ENCODE measurements at places on chromosomes 1 and 21.

- DNase-seq = no peak
These were observed 138.9 kb upstream of the SPATA6 start for GRCh38 chr1:48610628-48611542.

DNA sequence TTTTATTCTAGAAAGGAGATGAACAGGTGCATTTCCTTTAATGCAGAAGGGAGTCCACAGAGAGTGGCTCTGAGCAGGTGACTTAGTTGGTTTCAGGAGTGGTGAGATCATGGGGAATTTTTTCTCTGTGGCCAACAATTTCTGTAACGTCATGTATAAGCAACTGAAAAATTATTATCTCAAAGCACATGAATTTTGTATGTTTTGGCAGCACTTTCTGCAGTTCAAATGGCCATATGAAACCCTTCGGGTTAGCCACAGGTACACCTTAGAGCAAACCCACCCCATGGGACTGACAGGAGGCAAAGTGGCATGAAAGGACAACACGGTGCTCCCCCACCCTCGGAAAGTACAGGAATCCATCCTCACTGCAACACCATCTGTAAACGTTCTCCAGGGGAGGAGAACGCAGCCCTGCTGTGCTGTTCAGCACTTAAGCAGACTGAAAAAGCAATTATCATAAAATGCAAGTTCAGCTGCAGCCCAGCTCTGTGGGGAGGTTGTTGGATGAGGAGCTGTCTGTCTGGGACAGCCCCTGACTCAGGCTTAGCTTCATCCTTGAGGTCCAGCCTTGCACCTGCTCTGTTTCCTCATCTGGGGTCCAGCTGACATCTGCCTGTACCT, 55.8 kb upstream of the CLDN14 start:
- DNase-seq = no peak

DNA sequence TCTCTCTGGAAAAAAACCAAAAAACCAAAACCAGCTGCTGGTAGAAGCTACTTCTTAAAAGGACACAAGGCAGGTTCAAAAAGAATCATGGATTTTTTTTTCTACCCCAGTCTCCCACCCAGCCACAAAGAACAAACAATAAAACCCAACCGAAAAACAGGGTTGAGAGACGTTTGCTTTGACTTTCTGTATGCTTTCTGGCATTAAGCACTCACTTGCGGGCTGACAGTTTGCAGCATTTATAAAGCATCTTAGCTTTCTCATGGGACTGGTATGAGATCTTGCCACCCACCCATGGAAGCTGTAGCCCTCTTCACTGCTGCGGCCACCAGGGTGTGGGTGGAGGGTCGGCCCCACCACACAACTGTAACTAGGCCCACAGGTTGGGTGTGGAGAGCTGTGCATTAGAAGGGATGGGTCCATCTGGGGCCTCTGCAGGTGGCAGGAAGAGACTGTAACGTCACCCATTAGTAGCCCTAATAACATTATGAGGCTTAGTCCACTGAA, 165.7 kb downstream of the RHOU start:
- DNase-seq = no peak

GRCh38 chr1:7068552-7068951, 283.3 kb downstream of the CAMTA1 start:
- no peak for DNase-seq

- DNase-seq = no peak
These were observed 180.0 kb downstream of the PLPP3 start for GRCh38 chr1:56399326-56399725.

GRCh38 chr1:201555593-201555945, 16.6 kb downstream of the NAV1 start:
- no peak for DNase-seq

DNA sequence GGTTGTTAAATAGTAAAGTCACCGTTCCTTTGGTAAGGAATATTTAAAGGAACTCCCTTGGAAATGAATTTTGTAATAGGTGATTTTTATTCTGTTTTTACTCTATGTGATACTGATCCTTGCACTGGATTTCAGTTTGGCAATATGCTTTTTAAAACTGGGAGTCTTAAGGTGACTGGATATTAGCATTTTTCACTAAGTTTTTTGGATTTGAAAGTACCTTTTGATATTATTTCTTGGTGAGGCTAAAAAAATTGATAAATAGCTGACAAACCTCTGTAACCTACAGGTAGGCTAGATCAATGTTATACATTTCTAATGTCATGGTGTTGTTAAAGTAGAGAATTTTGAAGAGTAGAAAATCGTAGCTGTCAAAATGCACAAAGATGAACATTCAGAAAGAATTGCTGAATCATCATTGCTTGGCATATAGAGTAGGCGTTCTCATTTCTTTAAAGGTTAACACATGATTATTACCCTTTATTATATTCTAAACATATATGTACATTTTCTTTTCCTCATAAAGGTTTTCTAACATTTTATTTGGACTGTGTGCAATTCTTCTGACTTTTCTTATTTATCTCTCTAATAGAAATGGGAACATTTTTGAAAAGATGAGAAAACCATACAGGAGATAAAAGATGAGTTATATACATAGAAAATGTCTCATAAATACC, 1.5 kb upstream of the DNAJB4 start:
- DNase-seq = peak; percentile 12

GRCh38 chr1:233998891-233999290, 94.4 kb downstream of the SLC35F3 start:
- no peak for DNase-seq

DNA sequence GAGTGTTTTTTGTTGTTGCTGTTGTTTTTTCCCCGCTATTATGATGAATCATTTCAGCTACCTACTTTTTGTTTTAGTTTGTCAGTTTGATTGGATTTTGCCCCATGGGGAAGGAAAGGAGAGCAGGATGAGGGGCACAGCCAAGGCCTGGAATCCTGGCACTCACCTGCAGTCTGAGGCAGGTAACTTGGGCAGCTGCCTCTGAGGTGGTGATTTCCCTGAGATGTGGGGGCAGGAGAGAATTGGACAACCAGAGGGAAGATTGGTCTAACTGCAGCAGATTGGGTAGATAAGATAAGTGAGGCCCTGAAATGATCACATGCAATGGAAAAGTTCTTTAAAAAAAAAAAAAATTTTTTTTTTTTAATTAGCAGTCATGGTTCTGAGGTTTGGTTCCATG, 1.5 kb upstream of the LAX1 start:
- no peak for DNase-seq

- DNase-seq = no peak
These were observed 591.8 kb downstream of the ADGRL2 start for GRCh38 chr1:82392513-82392912.

- no peak for DNase-seq
These were observed 20.2 kb downstream of the ETS2 start for GRCh38 chr21:38825921-38826320.

DNA sequence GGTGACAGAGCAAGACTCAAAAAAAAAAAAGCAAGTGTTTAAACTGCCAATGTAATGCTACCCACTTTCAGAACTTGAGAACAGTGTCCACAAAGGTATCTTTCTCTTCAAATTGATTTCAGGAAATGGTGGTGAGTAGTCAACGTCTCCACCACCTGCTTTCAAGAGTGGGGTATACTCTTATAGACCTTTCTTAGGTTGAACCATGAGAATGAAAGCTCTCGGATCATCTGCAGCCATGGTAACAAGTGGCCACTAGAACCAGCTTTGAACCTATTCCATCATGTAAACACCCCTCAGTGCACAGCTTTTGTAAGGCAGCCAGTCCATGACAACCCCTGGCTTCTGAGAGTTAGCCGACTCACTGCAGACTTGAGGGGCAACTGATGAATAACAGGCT, 107.4 kb downstream of the NTPCR start:
- DNase-seq = no peak

- no peak for DNase-seq
These were observed 98.2 kb downstream of the ATP1A1 start for GRCh38 chr1:116471241-116471640.

DNA sequence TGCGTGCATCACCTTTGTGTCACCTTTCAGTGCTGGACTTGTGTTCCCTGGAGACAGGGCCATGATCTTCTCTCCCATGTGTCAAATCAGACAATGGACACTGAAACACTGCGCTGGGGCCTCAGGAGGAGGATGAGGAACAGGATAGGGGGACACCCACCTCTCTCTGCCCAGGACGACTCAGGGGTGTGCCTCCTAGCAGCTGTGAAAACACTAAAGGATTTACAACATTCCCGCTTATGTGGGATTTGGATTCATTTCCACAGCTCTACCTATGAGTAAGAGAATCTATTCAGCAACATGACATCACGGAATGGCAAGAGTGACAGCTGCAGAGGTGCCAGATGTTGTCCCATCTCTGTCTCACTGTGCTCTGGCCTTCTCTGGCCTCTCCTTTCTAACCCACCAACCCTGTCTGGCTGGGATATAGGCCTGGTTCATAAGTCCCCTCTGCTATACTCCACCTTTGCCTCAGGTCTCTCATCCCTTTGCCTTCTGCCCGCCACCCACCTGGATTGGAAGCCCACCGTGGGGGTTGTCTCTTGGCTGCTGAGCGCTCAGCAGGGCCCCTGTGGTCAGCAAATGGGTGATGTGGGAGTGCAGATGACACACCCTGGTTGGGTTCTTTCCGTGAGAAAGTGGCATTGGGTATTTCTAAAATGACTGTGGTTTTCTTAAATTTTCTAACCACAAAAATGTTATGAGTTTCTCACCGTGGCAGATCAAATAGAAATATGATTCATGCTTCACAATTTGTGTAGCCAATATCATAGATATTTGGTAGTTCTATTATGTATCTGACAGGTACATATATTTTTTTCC, 47.1 kb upstream of the TLR5 start:
- peak; percentile 88 for DNase-seq

DNA sequence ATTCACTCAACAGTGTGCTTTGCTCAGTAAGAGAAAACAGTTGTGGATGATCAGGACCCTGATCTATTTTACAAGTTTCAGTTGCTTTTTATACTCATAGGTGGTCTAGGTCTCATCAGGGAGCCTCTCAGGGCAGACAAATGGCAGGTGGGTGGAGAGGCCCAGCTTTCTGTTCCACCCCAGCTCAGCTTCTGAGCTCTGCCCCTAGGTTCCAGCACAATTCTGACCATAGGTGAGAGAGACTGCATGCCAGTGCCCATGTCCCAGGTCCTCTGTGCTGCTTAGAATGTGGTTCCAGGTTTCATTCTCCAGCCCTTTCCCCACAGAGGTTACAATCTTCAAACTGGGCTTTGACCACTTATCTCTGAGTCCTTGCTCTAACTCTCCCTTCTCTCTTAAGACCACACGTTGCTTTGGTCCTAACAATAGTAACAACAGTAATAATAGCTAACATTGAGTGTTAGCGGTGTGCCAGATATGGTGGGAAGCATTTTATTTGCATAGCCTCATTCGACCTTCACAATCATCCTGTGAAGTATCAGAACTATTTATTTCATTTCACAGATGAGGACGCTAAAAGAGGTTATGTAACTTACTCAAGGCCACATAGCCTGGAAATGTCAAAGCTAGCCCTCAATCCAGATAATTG, 19.6 kb upstream of the DUSP10 start:
- no peak for DNase-seq

- no peak for DNase-seq
These were observed 32.0 kb downstream of the CLCA1 start for GRCh38 chr1:86500714-86501113.
